A172 (cell line): ENCODE measurements at places on chromosomes 6 and 20.
A peak's percentile ranks its signal among the peaks of the same experiment; 100 is the strongest.

GRCh38 chr6:4563156-4563555 is 213.0 kb upstream of the CDYL start:
- DNase-seq: no peak

- DNase-seq: no peak
Measured at GRCh38 chr6:26068036-26068435, 19.2 kb upstream of the HFE start.

DNA sequence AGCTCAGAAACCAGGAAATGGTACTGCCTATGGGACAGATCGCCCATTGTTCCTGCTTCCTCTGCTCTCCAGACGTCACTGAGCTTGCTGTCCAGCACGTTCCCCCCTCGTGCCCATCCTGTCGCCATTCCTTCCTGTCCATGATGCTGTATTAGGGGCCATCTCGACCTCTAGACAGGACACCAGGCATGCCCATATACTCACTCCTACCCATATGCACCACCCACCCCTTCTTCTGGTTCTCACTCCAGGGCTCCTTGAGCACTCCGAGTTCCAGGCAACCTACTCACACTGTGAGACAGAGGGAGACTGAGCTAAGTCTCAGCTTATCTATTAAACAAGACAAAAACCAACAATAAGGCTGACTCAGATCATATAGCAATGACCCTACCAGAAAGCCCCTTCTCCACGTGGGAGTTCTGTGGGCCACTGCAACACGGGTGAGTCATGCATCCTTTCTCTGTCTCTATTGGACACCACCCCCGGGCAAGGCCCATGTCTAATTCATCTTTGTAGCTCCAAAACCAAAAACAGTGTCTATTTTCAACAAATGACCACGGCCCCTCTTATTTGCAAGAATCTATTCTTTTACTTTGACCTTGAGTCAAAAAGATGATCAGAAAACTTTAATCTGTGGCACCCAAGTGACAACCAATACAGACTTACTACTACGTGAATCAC is 65.7 kb downstream of the PSMG4 start:
- DNase-seq: peak; percentile 97

DNA sequence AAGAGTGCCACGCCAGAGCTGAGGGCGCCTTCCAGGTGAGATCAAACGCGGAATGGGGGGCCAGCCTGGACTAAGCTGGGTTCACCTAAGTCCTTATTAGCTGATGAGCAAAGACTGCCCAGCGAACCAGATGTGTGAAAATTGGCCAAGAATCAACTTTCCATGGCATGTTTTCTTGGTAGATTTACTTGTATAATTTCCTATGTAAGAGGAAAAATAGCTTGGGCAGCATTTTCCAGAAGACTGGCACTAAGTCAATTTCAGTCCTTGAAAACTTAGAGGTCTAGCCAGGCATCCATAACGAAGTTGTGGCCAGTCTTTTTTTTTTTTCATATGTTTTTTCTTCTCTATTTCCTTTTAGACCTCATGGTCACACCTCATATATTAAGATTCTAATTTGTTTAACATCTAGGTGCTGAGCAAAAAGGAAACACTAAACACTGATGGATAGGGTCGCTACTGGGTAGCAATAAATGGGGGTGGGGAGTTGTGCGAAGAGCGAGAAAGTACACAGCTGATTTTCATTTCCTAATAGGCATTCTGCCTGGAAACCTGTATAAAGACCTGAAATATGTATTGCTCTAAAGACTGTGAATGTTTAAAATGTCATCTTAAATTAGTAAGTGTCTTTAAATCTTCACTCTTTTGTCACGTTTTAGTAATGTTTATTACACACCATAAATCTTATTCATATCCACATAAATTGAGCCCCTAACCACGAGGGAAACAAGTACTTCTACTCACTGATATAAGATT is 188.8 kb downstream of the CD83 start:
- no peak for DNase-seq

GRCh38 chr6:99458319-99458718 is 33.2 kb upstream of the PNISR start:
- peak; percentile 4 for DNase-seq

DNA sequence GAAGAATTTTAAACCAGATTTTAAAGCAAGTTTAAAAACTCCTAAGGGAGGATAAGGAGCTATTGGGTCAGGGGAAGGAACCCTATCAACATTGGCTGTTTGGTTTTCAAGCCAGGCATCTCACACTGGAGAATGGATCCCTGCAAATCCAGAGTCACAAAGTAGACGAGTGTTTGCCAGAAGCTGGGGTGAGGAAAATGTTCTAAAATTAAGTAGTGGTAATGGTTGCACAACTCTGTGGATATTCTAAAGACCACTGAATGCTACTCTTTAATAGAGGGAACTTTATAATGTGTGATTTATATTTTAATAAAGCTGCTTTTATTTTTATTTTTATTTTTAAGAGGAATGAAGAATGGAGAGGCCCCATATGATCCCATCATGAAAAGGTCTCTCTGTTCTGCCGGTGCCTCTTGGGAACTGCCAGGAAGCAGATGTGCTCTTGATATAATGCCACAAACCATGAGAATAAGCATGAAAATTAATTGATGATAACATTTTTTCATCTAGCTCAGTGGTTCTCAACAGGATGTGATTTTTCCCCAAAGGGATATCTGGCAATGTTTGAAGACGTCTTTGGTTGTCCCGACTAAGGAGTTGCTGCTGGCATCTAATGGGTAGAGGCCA is 379.0 kb upstream of the CNR1 start:
- DNase-seq: no peak

DNA sequence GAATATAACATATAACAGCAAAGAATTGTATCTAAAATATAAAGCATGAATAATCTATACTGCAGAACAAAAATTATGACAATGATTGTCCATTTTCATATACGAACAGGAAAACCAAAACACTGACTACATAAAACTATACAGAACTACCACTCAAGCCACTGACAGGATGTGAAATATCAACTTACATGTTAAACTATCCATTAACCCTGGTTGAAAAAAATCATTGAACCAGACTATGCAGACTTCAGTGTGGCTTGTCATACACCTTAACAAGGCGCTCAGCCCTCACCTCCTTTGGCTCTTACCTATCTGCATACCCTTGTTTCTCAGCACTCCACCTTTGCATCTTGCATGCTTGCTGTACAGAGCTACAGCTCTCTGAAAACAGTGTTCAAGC is 34.9 kb downstream of the ASCC3 start:
- DNase-seq: no peak

GRCh38 chr20:47674686-47675085 is 110.6 kb downstream of the SULF2 start:
- DNase-seq: no peak

GRCh38 chr6:161370880-161371279 is 97.0 kb upstream of the AGPAT4 start:
- DNase-seq: peak; percentile 63

DNA sequence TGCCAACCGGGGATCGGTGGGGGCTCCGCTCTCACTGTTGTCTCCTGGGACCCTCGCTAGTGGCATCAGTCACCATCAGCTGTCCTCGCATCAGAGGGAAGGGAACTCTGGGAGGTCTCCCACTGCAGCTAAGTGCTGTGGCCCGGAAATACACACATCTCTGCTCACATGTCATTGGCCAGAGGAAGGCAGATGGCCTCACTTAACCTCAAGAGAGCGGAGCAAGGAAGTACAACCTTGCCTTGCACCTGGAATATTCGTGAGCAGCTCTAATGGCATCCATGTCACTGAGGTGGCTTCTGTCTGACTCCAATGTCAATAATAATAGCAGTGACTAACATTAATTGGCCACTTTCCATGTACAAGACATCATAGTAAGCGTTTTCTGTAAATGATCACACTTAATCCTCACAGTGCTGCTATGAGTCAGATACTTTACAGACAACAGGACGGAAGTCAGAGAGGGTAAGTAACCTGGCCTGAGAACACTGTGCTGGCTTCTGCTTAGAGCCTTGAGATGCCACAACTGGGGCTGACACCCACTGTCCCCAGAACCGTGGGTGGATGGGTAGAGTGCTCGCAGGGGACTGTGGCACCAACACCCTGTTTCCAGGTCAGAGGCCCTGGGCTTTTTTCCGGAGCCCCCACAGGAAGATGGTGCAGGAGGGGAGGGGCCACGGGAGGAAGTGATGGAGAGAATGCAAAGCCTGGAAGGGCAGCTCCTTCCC is 6.0 kb downstream of the LHFPL5 start:
- peak; percentile 85 for DNase-seq

DNA sequence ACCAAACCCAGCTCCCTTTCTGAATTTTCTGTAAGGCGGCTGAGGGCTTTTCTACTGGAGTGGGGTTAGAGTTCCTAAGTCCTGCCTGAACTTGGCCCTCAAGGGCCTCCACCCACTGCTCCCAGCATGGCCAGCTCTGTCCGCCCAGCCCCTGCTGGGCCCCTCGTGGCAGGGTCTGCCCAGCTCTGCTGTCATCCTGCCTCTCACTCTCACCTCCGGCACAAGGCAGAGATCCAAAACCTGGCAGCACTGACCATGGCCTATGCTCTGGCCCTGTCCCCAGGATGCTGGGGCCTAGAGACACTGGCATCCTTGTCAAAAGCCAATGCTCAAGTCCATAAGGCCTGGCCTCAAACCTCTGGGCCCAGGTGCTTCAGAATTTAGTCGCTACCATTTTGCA is 61.1 kb downstream of the TAF4 start:
- DNase-seq: no peak

- DNase-seq: no peak
Measured at GRCh38 chr6:1662534-1662933, 52.8 kb downstream of the FOXC1 start.

DNA sequence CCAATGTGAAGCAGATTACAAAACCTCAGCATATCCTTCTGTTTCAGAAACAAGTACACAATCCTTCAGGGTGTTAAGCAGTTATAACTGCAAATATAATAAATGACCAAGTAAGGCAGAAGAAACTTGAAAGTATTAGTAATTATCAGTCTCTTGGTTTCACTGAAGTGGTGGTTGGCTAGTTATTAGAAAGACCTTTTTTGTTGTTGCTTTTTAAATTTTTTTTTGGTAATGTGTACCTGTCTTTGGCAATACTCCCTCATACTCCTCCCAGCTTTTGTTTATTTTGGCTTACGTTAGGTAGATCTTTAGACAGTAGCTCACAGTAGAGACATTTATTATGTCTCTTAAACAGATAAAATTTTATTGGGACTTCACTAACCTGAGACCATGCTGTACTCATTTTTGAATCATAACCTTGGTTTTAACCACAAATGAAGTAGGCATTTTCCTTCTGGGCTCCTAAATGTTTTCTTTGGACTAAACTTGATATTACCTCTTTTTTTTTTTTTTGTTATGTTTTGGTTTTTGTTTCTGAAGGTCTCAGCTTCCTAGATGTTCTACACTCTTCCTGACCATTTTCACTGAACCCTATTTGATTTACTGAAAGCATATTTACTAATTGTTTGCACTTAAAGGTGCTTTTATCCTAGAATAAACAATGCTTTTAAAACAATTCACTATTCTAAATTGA is 6.4 kb downstream of the CD2AP start:
- DNase-seq: peak; percentile 62

DNA sequence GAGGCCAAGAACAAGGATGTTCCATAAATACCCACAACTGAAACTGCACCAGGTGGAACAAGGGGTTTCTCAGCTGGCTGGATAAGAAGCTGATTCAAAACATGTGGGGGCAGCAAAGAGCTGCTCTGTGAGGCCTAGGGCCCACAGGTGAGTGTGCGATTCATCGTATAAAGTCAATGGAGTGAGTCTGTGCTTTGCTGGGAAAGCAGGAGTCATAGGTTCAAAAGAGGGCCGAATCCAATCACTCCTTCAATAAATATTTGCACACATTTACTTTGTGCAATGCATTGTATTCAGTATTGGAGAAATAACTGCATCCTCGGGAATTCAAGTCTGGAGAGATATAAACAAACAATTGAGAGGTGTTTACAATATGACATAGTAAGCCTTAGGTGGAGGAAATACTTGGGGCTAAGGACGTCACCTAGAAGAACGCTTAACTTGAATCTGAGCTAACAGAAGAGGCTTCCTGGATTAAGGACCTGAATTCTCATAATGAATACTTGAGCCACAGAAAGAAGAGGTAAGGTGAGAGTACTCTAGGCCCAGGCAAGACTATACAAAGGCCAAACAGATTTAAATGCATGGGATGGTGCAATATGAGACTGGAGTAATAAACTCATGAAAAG is 83.7 kb upstream of the TMEM30A start:
- peak; percentile 41 for DNase-seq

DNA sequence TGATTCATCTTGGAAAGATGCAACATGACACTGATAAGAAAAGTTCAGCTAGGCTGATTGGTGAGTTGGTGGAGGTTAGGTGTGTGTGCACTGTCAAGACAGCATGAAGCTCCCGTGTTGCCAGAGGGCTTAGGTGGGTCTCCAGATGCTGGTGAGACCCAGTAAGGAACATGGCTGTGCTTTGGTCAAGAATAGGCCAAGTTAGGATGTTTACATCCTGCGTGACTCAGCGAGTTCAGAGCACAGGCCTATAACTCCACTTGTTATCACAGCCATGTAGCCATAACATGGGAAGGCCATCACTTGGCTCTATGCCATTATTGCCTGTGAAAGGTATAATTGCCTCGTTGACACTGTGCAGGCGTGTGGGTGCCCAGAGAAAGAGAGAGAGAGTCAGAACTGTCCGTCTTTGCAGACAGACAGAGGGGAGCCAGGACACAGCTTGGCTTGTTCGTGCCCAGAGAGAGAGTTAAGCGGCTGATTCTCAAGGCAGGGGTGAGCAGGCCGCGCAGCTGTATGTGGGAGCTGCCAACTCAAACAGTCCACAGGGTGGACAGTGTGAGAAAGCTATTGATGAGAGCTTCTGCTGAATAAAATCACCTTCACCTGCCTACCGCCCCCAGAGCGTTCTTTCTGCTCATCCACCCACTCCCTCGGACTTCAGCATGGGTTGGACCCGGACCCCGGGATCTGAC is 43.5 kb downstream of the OR2B6 start:
- DNase-seq: no peak

- DNase-seq: no peak
Measured at GRCh38 chr6:29442719-29443118, 3.6 kb downstream of the OR10C1 start.

DNA sequence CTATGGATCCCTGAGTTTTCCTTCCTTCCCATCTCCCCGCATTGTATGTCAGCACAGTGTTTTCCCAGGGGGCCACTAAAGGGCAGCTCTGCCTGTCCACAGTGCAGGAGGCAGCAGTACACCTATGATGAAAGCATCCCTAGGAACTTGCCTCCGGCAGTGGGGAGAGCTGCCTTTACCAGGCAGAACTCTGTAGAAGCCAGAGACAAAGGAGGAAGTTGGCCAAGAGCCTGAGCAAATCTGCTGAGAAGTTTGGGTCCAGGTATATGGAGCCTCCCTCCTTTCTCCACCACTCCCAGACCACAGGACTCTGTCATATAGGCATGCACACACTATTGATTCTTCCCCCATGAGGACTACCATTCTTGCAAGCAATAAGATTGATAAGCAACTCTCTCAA is 282.7 kb downstream of the TBC1D7 start:
- DNase-seq: no peak

- DNase-seq: peak; percentile 65
Measured at GRCh38 chr6:9250852-9251251, 815.5 kb upstream of the SLC35B3 start.

GRCh38 chr20:47648943-47649342 is 136.3 kb downstream of the SULF2 start:
- no peak for DNase-seq
